ENCODE measurements at places on chromosomes 7 and 10. TPM values are rescaled to one million over a fixed set of nuclear protein-coding genes. Genes with fewer than 3 reads are reported as not detected.

DNA sequence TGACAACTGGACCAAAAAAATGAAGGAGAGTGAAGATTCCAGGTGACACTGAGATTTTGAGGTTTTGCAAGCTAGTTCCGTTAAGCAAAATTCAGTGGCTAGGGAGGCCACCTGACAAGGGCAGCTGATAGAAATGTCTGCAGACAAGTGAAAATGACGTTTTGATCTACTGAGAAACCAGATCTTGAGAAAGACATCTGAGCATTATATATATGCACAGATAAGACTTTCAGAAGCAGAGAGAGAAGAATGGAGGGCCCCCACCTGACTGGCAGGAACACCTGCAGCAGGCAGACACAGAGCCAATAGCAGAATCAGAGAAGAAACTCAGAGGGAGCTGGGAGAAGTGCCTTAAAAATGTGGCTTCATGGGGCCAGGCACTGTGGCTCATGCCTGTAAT lies 76.1 kb upstream of the LRGUK start:
- no peak for DNase-seq

DNA sequence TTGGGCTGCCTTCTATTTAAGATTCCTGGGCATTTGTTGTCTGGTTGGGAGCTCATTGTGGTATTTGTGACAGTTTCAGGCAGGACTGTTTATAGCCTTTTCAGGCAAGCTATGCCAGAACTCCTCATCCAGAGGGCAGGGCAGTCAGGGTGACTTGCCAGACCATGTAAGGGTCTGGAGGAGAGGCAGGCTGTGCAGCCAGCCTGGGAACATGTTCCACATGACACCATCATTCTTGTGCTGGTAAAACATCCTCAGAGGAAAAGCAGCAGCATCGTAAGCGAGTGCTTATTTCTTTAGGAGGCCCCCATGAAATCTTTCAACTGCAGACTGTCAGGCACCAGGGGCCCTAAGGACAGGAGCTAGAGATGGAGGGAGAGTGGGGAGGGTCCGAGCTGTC lies 44.0 kb upstream of the SORBS1 start:
- DNase-seq = no peak

DNA sequence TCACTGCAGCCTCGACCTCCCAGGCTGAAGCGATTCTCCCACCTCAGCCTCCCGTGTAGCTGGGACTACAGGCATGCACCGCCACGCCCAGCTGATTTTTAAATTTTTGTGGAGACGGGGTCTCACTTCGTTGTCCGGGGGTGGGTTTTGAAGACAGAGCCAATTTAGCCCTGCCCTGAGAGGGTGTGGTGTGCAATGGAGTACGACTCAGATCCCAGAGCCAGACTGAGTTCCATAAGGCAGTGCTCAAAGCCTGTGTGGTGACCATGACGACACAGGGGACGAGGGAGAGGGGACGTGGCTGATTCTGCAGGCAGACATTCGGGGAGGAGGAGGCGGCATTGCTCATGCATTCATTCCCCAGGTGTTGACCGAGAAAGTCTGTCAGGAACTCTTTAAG lies 72.1 kb downstream of the ZMIZ1 start:
- no peak for DNase-seq

- no peak for DNase-seq
Observed at GRCh38 chr7:137091396-137091795, 222.9 kb downstream of the CHRM2 start.

The C7orf57 gene
- 0.49 TPM for polyA plus RNA-seq
